ENCODE measurements at places on chromosomes 5 and 9.

DNA sequence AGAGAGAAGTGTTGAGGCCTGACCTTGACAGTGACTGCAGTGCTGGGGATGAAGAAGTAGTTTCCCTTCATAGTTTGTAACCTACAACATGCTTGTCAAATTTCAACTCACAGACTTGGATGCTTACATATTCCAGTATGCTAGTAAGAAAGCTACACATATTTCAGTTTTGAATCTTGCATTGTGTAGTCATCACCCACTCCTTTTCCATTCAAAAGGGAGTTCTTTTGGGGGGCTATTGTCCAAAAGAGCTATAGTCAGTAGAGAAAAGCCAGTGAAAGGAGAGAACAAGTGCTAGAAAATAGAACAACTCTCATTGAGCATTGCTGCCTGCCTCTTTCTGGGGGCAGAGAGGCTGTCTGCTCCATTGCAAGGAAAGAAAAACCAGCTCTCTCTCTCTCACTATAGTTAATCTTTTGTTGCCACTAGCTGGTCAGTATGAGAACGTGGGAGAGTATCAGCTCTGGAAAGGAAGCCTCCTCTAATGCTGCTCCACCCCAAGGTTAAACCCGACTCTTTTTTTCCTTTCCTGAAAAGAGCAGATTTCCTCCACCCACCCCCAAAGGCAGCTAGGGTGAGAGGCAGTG, 7.3 kb downstream of the ASTN2 start:
- DNase-seq, result no peak

- DNase-seq, result no peak
These were observed 30.4 kb upstream of the MTMR12 start for GRCh38 chr5:32343058-32343672.

DNA sequence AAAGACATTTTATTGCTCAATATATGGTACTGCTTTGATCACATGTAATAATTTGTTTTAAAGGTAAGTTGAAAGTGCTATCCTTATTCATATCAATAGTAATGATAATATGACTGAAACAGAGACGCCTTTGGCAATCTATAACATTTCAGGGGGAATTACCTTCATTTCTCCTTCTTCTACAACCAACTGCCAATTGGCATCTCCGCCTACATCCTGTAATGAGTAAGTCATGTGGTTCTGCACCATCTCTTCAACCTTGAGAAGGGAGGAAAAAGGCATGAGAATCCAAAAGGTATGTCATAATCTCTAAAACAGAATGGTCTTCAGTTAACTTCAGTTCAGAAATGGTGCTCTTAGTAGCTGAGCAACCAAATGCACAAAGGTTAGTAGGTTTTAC, 52.4 kb downstream of the HMGCR start:
- DNase-seq, result no peak

DNA sequence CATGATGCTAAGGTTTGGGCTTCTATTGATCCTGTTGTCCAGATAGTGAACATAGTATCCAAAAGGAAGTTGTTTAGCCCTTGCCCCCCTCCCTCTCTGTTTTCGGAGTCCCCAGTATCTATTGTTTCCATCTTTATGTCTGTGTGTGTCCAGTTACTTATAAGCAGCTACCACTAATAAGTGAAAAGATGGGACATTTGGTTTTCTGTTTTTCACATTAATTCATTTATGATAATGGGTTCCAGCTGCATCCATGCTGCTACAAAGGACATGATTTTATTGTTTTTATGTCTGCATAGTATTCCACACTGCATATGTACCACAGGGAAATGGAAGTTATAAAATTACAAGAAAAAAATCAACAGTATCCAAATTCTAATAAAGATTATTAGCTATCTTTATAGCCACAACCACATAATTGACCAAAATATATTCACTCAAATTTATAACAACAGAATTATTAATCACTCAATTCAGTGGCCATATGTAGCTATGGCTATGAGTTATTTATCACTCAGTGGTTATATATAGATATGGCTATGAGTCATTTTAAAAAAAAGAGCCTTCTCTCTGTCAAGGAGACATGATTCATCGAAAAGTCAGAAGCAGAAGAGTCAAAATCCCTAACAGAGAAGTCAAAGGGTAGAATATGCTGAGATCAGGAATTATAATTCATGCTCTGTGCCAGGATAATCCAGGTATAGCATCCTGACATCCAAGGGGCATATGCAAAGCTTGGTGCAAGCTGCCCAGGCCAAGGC, 367.5 kb downstream of the DEPDC1B start:
- no peak for DNase-seq

Data from CD4-positive, alpha-beta T cell treated with Interleukin-4 for 1 hour (primary cell).